NCI-H1436 treated with DMSO at 0.1 percent for 48 hours (cell line): ENCODE measurements at places on chromosomes 6 and 20.

- no peak for DNase-seq
Measured at GRCh38 chr20:57560554-57561355, at the start of gene PCK1. Gene PCK1, plus strand, starts transcription at chr20:57561110. Its CDS starts 302 bp downstream, at chr20:57561412.

DNA sequence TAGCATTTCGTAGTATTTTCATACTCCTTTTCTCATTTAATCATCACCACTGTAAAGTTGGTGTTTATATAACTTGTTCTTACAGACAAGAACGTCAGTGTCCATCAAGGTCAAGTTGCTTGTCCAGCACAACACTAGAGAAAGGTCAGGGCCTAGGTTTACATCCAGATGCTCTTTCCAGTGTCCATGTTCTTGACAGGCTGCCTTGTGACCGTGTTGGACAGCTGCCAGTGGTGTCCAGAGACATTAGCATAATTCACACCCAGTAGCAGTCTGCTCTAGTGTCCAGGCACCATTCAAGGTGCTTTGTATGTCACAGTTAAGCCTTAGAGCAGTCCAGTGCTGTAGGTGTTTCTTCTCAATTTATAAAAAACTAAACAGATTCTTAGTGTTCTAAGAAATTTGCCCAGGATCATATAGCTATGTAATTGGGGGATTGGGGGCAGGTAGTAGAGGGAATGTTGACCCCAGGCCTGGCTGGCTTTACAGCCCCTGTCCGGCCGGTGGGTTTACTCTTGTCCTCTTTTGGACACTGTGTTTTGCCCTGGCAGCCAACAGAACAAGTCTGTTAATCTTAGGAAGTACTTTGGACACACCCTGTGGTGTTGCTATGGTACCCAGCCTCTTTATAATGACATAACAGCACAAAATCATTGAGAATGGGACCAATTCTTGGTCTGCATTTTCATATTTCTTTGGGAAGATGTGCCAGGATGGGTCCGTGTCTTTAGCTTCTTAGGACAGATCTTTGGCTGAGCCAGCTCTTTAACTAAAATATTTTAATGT is 8.0 kb downstream of the STK35 start:
- DNase-seq: no peak

DNA sequence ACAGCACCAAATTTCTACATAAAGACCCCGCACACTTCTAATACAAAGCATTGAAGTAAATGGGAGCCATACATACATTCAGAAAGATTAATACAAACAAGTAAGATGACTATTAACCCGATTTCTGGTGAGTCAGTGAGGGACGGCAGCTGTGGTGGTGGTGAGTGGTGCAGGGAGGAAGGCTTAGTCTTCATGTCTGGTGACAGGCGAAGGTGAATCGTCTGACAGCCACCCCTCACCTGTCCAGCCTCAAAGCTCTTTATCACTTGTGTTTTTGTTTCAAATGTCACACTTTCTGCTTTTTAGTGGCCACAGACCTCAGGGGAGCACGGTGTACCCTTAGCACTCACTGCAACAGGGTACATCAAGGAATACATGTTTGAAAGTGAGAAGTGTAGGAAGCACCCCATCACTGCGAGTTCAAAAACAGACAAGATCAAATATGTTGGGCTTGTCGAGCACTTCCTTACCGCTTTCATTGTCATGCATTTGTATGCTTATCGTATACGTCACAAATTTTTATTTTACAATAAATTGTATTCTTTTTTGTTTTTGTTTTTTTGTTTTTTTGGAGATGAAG is 63.5 kb downstream of the IRF4 start:
- DNase-seq: no peak

GRCh38 chr20:16955971-16956370 is 207.8 kb downstream of the OTOR start:
- no peak for DNase-seq

DNA sequence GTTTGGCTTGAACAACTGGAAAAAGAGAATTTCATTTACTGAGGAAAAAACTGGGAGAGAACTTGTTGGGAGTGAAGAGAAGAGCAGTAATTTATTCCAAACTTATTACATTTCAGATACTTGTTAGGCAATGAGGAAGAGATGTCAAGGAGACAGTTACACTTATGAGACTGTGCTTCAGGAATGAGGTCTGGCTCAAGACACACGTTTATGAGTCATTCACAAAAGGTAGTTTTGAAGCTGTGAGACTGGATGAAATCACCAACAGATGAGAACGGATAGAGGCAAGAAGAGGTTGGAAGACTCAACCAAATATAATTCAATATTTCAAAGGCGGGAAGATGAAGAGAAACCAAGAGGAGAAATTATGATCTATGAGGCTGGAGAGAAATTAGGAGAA is 70.6 kb upstream of the DEFB112 start:
- DNase-seq: no peak

GRCh38 chr20:210809-211502 is 16.1 kb upstream of the DEFB129 start:
- no peak for DNase-seq

- no peak for DNase-seq
Measured at GRCh38 chr20:48538058-48538825, 289.6 kb downstream of the PREX1 start.

DNA sequence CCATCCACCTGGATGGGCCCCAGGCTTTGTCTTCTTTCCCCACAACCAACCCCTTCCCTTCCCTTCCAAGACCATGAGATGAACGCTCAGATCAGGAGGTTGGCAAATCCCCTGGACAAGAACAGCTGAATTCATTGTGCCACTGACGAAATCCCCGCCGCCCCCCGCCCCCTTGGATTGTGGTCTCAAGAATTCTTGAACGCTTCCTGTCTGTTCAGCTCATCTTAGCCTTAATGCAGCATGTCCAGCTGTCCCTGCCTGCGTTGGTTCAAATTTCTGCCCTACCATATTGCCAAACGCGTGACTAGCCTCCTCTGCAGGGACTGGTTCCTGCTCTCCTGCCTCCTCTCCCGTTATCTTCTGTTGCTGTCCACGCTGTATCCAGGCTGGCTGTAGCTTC is 133.2 kb downstream of the CDH4 start:
- DNase-seq: no peak

DNA sequence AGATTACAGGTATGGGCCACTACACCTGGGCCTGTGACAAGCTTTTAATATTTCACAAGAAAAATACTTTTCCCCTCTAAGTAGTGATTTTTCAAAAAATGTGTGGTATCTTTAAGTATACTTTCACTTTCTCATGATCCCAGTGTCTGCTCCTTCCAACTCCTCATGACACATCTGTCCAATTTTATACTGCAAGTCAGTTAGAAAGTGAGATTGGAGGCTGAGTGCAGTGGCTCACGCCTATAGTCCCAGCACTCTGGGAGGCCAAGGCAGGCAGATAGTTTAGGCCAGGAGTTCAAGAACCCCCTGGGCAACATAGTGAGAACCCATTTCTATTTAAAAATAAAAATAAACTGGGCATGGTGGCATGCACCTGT is 20.2 kb downstream of the PIM1 start:
- no peak for DNase-seq

- no peak for DNase-seq
Measured at GRCh38 chr6:56349194-56349593, 101.8 kb upstream of the COL21A1 start.

DNA sequence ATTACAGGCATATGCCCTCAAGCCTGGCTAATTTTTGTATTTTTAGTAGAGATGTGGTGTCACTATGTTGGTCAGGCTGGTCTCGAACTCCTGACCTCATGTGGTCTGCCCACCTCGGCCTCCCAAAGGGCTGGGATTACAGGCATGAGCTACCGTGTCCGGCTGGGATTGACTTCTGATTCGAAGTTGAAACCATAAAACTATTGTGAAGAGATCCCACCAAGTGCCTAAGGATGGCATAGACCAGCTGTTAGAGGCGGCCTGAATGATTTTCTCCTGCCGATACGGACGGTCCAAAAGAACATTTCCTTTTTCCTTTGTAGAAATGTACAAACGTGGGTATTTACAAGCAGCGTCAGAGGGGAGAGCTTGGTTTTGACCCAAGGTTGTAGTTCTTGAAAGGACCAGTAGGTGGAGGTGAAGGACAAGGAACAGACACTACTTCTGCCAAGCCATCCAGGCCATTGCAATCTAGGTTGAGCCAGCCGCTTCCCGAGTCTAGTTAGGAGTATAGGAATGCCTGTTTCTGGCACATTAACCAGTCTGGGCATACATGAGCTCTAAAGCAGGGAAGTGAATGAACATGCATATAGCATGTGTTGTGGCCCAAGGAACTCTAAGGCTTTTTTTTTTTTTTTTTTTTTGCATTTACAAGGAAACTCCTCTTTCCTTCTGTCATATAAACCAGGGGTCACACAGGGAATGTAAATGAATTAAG is 29.0 kb downstream of the MOCS3 start:
- DNase-seq: peak; percentile 41

- no peak for DNase-seq
Measured at GRCh38 chr6:15077006-15077405, 168.9 kb upstream of the JARID2 start.

GRCh38 chr20:24478584-24478983 is 9.2 kb downstream of the SYNDIG1 start:
- no peak for DNase-seq

DNA sequence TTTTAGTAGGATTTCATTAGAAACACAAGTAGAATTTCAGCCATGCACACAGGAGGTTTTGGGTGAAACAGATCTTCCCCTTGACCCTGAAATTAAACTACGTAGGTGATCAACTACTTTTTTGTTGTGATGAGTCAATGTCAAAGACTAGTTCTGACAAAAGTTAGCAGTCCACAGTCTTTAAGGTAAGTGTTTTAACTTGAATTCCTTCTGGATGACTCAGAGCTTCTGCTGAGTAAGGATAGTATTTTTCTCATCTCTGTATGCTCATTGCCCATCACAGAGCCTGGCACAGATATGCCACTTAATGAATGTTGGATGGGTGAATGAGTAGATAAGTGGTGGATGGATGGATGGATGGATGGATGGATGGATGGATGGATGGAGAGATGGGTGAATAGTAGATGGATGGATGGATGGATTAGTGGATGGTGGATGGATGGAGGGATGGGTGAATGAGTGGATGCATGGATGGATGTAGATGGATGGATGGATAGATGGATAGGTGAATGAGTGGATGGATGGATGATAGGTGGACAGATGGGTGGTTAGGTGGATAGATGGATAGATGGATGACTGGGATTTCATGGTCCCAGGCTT is 165.3 kb downstream of the ZMYND8 start:
- no peak for DNase-seq

DNA sequence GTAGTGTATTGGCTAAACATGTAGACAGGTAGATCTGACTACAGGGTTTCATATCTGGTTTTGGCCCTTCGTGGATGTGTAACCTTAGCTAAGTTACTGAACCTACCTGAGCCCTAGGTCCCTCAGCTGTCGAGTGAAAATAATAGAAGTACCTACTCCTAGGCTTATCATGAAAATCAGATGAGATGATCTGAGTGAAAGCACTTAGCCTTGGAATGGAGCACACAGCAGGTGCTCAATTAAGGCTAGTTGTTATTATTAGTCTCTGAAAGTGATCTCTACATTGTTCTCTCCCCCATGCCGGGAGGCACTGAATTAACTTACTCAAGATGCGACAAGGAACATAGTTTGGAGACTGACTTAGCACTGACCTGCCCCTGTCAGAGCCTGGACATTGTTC is 174.7 kb upstream of the ZNF217 start:
- DNase-seq: no peak

GRCh38 chr20:19978511-19979210 is 38.5 kb upstream of the NAA20 start:
- DNase-seq: no peak

DNA sequence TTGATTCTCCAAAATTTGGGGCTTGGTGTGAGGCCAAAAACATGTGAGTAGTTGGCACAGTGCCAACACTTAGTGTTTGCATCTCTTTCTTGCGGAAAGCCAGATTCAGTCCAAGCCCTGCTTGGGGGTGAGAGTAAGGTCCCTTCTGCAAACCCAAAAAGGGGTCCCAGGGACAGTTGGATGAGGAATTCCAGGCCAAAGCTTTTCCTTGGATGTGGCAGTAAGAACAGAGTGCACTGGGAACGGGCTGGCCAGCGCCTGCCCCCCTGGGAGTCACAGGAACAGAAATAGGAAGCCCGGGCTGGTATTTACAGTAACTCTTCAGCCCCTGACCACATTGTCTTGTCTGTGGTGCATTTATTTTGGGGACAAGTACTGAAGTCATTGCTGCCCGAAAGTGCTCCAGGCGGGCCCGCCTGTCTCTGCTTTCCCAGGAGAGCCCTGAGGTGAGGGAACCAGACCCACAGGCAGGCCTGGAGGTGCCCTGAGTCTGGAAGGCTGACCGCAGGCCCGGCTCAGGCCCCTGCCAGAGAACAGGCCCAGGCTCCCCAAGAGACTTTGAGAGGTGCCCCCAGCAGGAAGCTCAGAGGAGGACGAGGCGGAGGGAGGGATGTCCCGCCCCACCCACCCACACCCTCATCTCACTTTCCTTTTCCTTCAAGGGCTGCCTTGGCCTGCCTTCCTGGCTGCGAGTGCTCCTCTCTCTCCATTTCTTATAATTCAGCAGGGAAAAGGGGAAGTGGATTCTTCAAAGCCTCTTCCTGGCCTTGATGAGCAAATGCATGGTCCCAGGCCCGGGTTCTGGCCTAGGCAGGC is 218.4 kb downstream of the MAFB start:
- no peak for DNase-seq

DNA sequence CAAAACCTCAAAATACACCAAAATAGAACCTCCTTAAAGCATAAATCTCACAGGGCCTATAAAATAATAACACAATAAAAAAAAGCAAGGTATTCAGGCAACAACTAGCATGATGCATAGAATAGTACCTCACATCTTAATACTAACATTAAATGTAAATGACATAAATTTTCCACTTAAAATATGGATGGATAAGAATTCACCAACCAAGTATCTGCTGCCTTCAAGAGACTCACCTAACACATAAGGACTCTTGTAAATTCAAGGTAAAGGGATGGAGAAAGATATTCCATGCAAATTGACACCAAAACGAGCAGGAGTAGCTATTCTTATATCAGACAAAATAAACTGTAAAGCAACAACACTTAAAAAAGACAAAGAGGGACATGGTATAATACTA is 52.2 kb downstream of the PERP start:
- DNase-seq: no peak

DNA sequence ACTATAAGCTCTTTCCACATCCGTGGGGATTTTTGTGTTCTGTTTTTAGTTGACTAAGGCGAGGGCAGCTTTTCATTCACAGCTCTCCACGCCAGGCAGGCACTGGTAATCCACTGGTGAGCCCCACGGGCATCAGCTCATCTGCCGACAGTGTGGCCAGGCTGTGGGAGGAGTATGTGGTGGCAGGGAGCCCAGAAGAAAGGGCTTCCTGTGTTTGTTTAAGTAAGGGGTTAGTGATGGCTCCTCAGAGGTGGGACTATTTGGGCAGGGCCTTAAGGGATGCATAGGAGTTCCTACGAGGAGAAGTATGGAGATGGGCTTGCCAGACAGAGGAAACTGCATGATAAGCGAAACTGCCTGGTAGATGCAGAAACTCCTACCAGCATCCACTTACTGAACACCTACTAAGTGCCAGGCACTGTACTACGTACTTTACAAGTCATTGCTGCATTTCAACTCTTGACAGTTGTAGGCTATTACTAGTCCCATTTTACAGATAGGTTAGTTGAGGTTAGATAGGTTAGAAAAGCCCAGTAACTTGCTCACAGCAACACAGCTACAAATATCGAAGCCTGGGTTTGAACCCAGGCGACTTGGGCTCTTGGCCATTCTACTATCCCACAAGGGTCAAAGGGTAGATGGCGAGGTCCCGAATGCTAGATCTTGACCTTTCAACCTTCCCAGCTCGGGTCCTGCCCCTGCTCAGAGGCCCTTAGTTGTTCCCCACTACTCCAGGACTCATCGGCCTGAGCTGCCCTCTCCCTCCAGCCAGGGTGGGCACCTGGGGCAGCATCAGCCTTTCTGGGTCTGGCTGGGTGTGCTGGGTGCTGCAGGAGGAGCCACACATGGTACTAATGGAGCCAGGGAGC is 55.1 kb downstream of the CEBPB start:
- no peak for DNase-seq

GRCh38 chr6:41092421-41093140 is 19.8 kb downstream of the NFYA start:
- DNase-seq: no peak
